ENCODE measurements at places on chromosomes 5 and 9.

DNA sequence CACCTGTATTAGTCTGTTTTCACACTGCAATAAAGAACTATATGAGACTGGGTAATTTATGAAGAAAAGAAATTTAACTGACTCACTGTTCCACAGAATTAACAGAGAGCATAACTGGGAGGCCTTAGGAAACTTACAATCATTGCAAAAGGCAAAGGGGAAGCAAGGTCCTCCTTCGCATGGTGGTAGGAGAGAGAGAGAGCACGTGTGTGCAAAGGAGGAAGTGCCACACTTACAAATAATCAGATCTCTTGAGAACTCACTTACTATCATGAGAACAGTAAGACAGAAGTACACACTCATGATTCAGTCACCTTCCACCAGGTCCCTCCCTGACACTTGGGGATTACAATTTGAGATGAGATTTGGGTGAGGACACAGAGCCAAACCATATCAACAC lies 258.7 kb downstream of the TRIM32 start:
- no peak for DNase-seq

- no peak for DNase-seq
These were observed 4.5 kb upstream of the CDK7 start for GRCh38 chr5:69230181-69230580.

- DNase-seq = no peak
These were observed 73.8 kb downstream of the JAKMIP2 start for GRCh38 chr5:147708708-147709107.

- peak; percentile 42 for DNase-seq
These were observed 1.7 kb downstream of the FST start for GRCh38 chr5:53481887-53482716.

DNA sequence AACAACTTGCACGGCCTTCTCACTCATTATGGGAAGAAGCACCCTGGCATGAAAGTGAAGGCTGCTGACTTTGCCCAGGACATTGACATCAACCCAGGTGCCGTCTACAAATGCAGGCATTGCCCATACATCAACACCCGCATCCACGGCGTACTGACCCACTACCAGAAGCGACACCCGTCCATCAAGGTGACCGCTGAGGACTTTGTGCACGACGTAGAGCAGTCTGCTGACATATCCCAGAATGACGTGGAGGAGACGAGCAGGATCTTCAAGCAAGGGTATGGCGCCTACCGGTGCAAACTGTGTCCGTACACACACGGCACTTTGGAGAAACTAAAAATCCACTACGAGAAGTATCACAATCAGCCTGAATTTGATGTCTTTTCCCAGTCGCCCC lies 65.4 kb downstream of the ZNF462 start:
- no peak for DNase-seq

DNA sequence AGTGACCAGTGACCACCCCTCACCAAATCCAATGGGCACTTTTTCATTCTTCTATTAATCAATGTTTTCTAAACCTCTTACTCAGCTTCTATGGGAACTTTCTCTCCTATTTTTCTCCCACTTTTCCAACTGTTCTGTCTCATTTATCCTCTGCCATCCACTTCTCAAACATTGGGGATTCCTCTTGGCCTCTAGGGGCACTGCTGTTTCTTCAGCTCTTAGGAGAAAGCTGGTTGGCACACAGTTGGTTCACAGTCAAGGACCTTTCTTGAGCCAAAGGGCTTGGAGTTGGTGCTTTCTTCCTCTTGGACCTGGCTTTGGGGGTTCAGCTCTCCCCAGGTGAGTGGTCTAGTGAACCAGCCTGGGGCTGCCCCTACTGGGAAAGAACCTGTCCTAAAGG lies 112.2 kb upstream of the LHFPL2 start:
- DNase-seq = no peak

GRCh38 chr5:151684690-151685361 lies 1.9 kb downstream of the SPARC start:
- DNase-seq = no peak

DNA sequence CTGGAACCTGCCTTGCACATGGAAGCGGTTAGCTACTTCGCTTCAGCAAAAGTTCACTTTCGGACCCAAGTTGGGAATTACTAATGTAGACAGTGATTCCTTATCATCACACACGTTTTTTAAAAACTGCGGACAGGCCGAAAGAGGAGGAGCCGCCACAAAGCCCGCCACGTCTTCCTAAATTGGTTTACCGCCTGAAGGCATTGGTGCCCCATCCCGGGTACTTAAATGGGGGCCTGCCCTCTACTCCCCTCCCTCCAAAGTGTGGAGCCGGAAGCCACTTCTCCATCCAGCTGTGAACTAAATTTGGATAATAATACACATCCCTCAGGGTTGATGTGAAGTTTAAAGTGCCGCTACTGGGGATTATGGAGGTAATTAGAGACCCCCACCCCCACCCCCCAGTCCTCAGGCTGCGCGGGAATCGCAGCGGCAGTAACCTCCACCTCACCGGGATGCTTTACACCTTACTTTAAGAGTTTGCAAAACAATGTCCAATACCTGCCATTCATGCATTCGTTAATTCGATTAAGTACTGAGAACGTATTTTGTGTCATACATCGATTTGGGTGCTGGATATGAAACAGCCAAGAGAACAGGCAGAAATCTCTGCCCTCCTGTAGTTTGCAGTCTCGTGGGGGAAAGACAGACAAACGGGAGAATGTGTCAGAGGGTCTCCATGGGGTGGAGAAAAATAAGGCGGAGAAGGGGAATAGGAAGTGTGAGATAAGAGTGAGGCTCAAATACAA lies 937 bp upstream of the MACROH2A1 start:
- DNase-seq = no peak

DNA sequence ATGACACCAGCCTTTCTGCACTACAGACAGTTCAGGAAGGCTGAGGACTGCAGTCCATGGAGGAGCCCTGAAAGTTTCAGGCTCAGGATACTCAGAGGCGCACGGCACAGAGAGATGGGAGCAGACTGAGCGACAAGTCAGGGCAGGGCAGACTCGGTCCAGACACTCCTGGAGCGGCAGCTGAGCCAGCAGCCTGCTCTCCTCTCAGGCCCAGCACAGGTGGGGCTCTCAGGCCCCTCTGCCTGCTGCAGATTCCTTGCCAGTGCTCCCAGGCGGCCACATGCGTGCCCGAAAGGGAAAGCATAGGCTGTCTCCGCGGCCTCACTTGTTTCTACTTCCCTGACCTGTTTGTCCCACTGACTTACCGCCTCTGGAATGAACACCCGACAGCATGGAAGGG lies 228.3 kb downstream of the IRX2 start:
- DNase-seq = no peak

- DNase-seq = no peak
These were observed 631.9 kb upstream of the DMAC1 start for GRCh38 chr9:8431505-8431904.

DNA sequence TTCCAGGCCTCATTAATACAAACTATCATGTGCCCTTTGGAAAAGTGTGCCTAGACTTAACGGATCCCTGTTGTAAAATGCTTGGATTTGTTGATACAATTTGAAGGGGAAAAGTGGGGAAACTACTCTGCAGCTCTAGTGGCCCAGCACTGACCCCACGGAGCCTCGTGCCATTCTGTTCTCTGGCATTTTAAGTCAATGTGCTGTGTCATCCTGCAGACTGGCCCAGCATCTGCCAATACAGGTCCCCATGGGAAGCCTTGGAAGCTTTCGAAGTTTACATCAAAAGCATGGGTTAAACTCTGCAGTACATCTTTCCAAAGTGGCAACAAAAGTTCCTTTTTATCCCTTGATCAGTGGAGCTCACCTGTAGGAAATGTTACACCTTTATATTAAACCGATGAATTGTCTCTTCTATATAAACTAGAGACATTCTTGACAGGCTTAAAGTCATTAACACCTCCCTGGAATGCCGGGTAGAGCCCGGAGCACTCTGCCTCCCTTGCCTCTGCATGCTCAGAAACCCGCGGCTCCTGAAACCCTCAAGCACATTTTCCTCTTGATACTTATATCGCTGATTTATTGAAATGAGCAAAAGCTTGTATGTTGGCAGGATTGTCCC lies 596.0 kb upstream of the ADAMTS16 start:
- DNase-seq = no peak

DNA sequence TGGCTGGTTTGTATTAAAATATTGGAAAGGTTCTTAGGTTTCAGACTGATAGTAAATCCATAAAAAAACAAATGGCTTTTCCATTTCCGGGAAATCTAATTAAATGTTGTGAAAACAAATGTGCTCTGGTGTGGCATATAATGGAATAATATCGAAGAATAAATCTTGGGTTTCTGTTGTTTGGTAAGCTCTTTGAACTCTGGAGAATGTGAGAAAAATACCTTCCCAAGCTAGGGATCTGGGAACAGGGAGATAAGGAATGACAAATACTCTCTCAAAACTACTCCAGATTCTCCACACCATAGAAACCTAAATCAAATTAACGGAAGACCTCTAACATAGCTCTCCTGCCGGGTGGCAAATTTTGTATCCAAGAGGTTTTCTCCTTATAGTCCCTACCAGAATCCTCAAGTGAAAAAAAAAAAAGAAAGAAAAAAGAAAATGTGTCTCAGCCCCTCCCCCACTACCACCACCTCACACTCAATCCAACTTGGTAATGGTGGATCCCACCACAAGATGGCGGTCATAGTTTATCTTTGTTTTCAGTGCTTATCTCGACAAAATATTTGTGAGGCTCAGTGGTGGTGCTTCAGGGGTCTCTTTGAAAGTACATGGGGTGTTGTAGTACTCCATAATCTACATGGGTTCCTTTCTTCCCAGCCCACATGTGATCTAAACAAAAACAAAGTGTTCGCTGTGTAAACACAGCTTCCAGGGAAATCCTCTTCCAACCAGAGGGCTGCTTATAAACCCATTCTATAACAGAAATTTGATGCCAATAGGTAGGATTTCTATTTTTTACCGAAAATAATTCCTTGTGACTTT lies 54.5 kb upstream of the FST start:
- no peak for DNase-seq

DNA sequence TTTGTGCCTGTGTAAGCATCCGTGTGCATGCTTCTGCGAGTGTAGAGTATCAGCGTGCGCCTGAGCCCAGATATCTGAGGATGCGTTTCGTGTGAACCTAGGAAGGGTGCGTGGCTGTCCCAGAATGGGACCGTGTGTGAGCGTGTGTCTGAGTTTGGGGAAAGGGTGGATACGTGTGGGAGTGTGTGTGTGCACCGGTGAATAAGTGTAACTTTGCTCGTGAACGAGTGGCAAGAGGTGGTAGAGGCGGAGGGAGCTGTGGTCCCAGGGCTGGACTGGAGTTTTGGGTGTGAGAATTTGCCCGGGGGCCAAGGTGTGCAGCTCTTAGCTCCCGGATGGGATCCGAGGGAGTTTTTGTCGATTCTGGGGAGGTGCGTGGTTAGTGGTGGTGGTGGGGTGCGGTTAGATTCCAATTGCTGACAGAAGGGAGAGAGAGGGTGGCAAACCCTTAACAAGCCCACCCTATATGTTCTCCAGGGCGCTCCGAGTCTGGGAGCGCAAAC lies 686 bp upstream of the COL27A1 start:
- DNase-seq = no peak

- DNase-seq = no peak
These were observed 91.4 kb upstream of the PAPPA start for GRCh38 chr9:116062206-116062550.
